Placental pericyte (primary cell): ENCODE measurements at places on chromosomes 7 and 10. TPM values are rescaled to one million over a fixed set of nuclear protein-coding genes. Genes with fewer than 3 reads are reported as not detected.

The ZNF804B gene
- total RNA-seq = not detected in 2 replicates

The CFAP70 gene
- total RNA-seq = 0.44 and 0.57 TPM in 2 replicates

The PCLO gene
- under 0.01 and 0.14 TPM in 2 replicates for total RNA-seq

The TRPV6 gene
- total RNA-seq = not detected in 2 replicates

The SH2B2 gene
- total RNA-seq = 2.0 and 2.4 TPM in 2 replicates

The YAE1 gene
- 19.5 and 27.3 TPM in 2 replicates for total RNA-seq

The ABCF2 gene
- total RNA-seq = 71.6 and 94.5 TPM in 2 replicates

The GRM3 gene
- not detected in 2 replicates for total RNA-seq

The VAX1 gene
- not detected in 2 replicates for total RNA-seq

The ZDHHC16 gene
- total RNA-seq = 55.1 and 92.6 TPM in 2 replicates

The NUDT1 gene
- total RNA-seq = 8.5 and 26.2 TPM in 2 replicates

The LLCFC1 gene
- total RNA-seq = not detected in 2 replicates
